Femur (tissue), 1 donor: ENCODE measurements at places on chromosomes 2 and 18.

GRCh38 chr2:138609446-138609845 lies 107.9 kb downstream of the SPOPL start:
- no peak for DNase-seq

DNA sequence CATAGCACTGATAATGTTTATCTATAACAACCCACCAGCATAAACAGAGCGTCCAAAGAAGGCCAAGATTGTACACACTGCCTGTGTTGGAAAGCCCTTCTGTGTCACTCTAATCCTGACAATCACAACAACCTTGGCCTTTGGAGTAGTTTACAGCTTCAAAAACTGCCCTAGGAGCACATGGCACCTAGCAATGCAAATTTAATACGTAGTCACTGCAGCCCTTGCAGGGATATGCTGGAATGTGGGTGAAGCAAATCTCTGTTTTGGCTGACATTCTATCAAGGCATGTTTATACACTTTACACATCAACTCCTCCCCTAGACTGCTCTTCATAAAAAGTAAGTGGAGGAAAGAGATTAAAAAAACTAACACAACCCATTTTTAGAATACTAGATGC lies 66.8 kb downstream of the GRB14 start:
- DNase-seq, result no peak

GRCh38 chr18:31716362-31716761 lies 32.0 kb upstream of the B4GALT6 start:
- DNase-seq, result no peak

GRCh38 chr18:79388043-79388442 lies 7.7 kb upstream of the NFATC1 start:
- no peak for DNase-seq

DNA sequence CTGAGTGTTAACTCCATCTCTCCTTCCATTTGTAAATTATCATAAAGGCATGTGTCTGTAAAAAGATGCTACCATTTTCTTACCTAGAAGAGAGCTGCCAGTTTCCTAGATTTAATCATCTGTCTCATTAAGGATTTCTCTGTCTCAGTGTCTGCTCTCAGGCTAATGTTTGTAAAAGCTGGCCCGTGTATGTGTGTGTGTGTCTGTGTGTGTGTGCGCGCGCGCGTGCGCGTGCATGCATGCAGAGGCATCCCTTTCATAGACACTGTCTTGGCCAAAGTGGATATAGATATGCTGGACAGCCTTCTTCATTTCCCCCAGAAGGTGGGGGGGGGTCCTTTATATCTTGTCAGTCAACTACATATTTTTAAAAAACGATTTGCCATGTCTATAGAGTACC lies 18.9 kb downstream of the MGAT5 start:
- peak; percentile 23 for DNase-seq
